ENCODE measurements at places on chromosomes 4 and X.

GRCh38 chr4:12747154-12747553 lies 737.0 kb downstream of the RAB28 start:
- no peak for DNase-seq

GRCh38 chr4:86354390-86354789 lies 5.5 kb downstream of the MAPK10 start:
- DNase-seq: no peak

- DNase-seq: no peak
These were observed 139.7 kb downstream of the MAPK10 start for GRCh38 chr4:86220121-86220520.

GRCh38 chr4:186190581-186191199 lies 677 bp upstream of the CYP4V2 start:
- DNase-seq: no peak

DNA sequence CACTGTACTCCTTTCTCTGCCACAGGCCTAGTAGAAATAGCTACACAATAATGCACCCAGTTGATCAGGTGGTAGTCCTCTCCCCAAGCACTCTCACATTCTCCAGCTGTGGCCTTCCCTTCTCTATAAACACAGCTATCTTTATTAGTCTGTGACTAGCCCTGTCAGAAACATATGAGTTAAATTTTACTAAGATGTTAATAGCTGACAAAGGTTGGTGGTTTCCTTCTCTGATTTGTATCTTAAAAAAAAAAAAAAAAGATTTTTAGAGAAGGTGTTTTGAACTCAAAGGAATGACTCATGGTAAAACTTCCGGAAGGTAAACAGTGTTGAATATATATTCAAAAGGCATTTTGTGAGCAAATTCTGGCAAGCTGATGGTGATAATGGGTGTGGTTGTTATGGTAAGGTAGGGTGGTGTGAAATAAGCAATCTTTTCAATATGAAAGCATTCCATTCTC lies 327.4 kb downstream of the PPP3CA start:
- DNase-seq: no peak

GRCh38 chrX:49197543-49198087 lies 2.4 kb downstream of the SYP start:
- no peak for DNase-seq

DNA sequence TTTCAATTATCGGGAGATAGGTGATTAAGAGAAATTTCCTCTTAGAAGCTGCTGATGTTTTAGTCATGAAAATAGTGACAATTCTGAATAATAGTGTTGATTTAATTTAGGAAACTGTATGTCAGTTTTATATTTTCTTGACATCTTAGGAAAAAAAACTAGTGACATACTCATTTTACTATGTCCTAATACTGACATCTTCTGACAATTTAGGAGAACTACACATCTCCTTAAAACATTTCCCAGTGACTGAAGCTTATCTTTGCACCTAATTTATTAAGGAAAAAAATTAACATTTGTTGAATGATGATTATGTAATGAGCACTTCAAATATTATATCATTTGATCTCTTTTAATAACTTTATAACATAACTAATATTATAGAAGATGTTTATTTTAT lies 42.0 kb upstream of the RBMXL3 start:
- DNase-seq: peak; percentile 9

GRCh38 chrX:118627084-118627758 lies 100.2 kb upstream of the IL13RA1 start:
- DNase-seq: peak; percentile 39

- DNase-seq: no peak
These were observed 704.8 kb upstream of the AADAT start for GRCh38 chr4:170794525-170794924.

- no peak for DNase-seq
These were observed 25.9 kb downstream of the SLC25A43 start for GRCh38 chrX:119424999-119425398.

- no peak for DNase-seq
These were observed 183.2 kb upstream of the WDFY3 start for GRCh38 chr4:85149676-85150075.

- DNase-seq: no peak
These were observed 307.9 kb downstream of the PDGFC start for GRCh38 chr4:156663663-156664062.

DNA sequence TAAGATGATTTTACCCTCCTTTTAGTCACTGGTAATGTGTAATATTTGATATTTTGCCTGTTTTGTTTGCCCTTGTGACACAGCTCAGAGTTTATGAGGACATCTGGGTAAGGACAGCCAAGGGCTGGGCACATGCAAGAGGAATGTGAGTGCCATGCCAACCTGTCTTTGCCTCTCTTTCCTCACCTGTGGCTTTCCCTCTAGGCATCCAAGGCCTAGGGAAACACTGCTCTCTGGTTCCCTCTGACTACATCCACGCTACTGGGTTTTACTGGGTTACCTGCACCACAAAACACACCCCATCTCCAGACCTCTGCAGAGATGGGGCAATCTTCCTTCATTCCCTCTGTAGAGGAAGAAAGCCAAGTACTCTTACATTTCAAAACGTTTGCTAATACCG lies 7.7 kb downstream of the HPGDS start:
- DNase-seq: no peak

- no peak for DNase-seq
These were observed 1235.2 kb downstream of the PCDH7 start for GRCh38 chr4:31955346-31955745.

DNA sequence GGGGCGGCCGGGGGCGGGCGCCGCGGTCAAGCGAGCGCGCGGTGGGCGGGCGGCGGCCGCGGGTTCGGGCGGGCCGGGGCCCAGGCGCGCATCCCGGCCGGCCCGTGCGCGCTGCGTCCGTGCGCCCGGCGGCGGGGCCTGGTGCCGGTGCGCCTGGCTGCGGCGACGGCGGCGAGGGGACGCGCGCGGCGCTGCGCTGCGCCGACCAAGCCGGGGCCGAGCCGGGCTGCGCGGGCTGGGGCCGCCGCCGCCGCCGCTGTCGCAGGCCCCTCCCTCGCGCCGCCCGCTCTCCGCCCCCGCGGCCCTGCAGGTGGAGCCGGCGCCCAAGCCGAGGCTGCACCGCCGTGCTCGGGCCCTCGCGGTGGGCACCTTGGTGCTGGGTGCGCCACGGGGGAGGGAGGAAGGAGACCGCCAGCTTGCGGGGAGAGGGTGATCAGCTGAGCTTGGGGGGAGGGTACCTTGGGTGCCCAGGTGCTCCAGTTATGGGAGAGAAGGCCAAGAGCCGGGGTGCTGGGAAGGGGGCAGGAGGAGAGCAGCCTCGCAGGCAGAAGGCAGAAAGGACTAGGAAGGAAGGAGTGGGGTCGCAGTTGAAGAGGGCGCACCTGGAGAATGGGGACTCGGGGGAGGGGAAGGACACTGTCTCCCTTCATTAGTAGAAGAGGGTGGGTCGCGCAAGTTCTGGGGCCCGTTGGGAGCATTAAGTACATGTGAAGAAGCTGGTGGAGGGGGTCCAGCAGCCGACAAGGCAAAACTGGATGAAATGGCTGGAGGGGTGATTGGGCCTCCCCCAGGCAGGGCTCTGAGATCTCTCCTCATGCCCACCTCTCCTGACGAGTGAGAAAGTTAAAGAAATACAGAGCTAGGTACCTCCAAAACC lies at the start of gene PPP2R2C:
TSS of gene PPP2R2C (minus strand) at position 228 of the 877 bp plus-strand sequence. CDS start 385 bp downstream, outside the sequence.
- DNase-seq: no peak

DNA sequence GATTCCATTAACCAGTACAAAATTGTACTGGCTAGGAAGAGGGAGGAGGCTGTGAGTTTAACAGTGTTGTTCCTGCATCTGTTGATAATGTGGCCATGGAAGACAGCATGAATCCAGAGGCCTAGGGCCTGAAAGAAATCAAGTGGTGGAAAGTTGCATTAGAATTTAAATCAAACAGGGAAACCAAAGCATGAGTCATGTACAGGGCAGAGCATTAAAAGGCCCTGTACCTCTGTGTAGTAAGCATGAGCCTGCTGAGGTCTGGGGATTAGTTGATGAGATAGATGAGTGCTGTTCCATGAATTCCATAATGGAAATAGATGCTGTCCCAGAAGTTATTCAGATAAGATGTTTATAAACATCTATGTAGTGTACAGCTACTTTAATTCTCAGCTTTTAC lies 58.3 kb downstream of the MID1IP1 start:
- no peak for DNase-seq

DNA sequence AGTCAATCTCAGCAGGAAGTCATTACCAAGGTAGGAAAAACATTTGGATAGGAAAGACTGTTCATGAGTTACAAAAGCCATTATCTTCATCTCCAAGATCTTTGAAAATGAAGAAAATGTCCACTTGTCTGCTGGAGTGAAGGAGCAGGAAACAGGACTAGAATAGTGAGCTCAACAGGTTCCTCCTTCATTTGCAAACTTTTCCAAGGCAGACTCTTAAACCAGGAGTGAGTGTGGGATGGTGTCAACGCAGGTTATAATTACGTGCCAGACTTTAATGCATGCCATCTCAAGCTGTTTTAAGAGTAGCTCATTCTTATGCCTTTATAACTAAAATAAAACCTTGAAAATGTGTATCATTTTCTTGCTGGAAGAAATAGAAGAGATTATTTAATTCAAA lies 3.4 kb upstream of the REELD1 start:
- no peak for DNase-seq

DNA sequence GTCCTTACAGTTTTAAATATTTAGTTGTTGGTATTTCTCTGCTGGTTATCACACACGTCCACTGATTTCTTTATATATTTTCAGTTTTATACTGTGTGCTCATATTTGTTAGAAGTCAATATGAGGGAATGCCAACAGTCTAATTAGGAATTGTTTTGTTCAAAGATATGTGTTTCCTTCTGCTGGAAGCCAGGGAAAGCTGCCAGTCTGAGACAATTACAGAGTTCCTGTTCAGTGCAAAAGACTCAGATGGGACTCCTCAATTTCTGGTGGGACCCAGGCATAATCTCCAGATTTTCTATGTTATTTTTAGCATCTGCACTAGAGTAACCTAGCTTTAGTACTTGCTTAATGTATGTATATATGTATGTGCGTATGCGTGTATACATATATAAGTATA lies 486.0 kb downstream of the GRID2 start:
- no peak for DNase-seq

- DNase-seq: no peak
These were observed 19.9 kb upstream of the CPLX1 start for GRCh38 chr4:845836-846251.

DNA sequence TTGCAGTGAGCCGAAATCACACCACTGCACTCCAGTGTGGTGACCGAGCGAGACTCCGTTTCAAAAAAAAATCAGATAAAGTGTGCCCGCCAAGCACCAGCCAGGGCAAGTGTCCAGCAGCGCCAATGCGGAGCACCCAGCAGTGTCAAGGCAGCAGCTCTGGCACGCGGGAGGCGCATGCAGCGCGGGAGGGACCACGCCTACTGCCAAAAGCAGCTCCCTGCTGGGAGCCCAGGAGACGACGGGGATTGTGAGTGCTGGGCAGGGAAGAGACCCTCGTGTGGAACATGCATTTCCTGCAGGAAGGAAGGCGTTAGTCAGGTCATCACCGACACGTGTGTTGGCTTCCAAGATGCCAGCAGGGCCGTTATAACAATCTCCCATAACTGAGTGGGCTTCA lies 10.4 kb downstream of the FAM53A start:
- no peak for DNase-seq

DNA sequence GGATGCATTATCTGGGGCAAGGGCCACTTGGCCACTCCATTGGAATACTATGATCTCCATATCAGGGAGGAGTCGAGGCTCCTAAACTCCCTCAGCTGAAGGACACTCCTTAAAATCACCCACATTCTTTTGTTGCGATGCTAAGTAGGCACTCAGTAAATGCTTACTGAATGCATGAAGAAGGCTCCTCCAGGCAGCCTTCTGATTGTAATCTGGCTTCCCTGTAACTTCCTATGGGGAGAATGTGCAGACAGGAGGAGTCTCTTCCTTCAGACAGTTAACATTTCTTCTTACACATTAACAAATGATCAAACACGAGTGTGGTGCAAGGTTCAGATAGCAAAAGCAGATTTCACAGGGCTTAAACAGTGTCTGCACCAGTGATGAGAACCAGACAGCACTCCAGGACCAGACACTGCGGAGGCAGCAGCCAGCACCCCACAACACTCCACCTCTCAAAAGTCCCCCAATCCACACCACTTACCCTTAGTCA lies 21.4 kb upstream of the USO1 start:
- no peak for DNase-seq

GRCh38 chr4:48290146-48290772 lies 20.6 kb upstream of the TEC start:
- peak; percentile 42 for DNase-seq

DNA sequence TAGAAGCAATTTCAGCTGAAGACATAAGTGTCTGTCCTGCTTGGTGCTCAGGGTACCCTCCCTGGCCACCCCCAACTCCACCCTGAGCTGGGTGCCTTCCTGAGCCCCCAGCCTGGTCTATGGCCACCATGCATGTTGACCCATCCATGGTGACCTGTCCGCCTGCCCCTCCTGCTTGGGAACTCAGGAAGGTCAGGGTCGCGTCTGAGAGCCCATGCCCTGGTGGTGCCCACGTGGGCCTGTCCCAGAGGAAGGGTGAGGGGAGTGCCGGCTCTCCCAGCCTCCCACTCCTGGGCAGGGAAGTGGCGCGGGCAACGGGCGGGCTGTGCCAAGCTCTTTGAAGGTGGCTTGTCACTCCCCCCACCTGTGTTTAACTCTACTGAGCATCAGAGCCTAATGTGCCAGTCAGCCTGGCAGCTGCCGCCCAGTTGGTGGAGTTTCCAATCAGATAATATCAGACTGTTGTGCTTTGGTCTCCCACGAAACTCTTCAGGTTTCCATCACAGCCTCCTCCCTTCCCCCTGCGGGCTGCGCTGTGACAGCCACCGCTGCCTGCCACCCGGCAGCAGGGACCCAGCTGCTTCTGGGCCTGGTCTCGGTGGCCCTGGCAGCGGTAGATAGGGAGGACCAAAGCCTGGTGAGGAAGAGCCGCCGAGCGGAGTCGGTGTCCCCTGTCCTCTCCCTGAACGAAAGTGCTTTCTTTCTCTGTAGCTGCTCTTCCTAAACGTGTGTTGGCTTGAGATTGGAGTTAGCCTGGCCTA lies 4.8 kb downstream of the SH3BP2 start:
- DNase-seq: no peak

- no peak for DNase-seq
These were observed 187.3 kb upstream of the CXCL13 start for GRCh38 chr4:77418333-77418732.
